Activated CD8-positive, alpha-beta memory T cell treated with anti-CD3 and anti-CD28 coated beads, Interleukin-2, amount 10 ng/mL, durations not matched to agents 7 days and 5 days (primary cell): ENCODE measurements at places on chromosomes 6 and 20. TPM values are rescaled to one million over a fixed set of nuclear protein-coding genes. Genes with fewer than 3 reads are reported as not detected.

Gene NFKBIL1
- 16.2 TPM for total RNA-seq

Gene PAX1
- not detected for total RNA-seq

Gene CST2
- not detected for total RNA-seq

Gene SRMS
- total RNA-seq: not detected

Gene EPPIN
- total RNA-seq: not detected

Gene NINL
- 2.1 TPM for total RNA-seq

Gene SMOC2
- not detected for total RNA-seq

Gene MDFI
- total RNA-seq: not detected

Gene LY6G6D
- not detected for total RNA-seq

Gene BPIFB4
- not detected for total RNA-seq

Gene ZSCAN31
- total RNA-seq: 1.0 TPM

Gene PBOV1
- not detected for total RNA-seq

Gene E2F3
- total RNA-seq: 31.1 TPM

Gene OLIG3
- 0.94 TPM for total RNA-seq

Gene TPX2
- 148 TPM for total RNA-seq

Gene CYP24A1
- total RNA-seq: not detected

Gene BMP6
- not detected for total RNA-seq

Gene IL17F
- total RNA-seq: not detected

Gene PTCRA
- total RNA-seq: not detected

Gene ZNF512B
- total RNA-seq: 18.2 TPM

Gene PHACTR2
- 28.0 TPM for total RNA-seq

Gene CALHM6
- total RNA-seq: 3.8 TPM

Gene CNBD2
- 7.8 TPM for total RNA-seq

Gene GPX5
- not detected for total RNA-seq

Gene TNFAIP3
- total RNA-seq: 225 TPM

Gene LRP11
- total RNA-seq: 2.9 TPM

Gene CTCFL
- total RNA-seq: not detected

Gene SLC35B2
- 39.6 TPM for total RNA-seq

Gene TFAP2D
- total RNA-seq: not detected

Gene C20orf96
- total RNA-seq: 8.2 TPM

Gene MEI4
- total RNA-seq: not detected

Gene LRRN4
- total RNA-seq: not detected

Gene TFAP2B
- total RNA-seq: not detected

Gene CLVS2
- not detected for total RNA-seq

Gene ALDH8A1
- total RNA-seq: 2.5 TPM

Gene BPIFB6
- not detected for total RNA-seq

Gene CCDC170
- total RNA-seq: not detected

Gene MKKS
- total RNA-seq: 6.6 TPM

Gene PEX6
- 26.3 TPM for total RNA-seq

Gene THEMIS
- 133 TPM for total RNA-seq

Gene CST5
- not detected for total RNA-seq

Gene HEY2
- not detected for total RNA-seq

Gene SLC22A16
- not detected for total RNA-seq

Gene KDM1B
- 10.4 TPM for total RNA-seq

Gene LAMA2
- total RNA-seq: 0.02 TPM

Gene VIP
- not detected for total RNA-seq

Gene LKAAEAR1
- not detected for total RNA-seq

Gene ZSCAN16
- total RNA-seq: 4.6 TPM

Gene SCAND1
- 63.9 TPM for total RNA-seq

Gene PRL
- total RNA-seq: not detected

Gene MAP3K5
- 18.3 TPM for total RNA-seq

Gene HNF4A
- total RNA-seq: not detected
